PC-3 (cell line): ENCODE measurements at places on chromosomes 5 and 9.

DNA sequence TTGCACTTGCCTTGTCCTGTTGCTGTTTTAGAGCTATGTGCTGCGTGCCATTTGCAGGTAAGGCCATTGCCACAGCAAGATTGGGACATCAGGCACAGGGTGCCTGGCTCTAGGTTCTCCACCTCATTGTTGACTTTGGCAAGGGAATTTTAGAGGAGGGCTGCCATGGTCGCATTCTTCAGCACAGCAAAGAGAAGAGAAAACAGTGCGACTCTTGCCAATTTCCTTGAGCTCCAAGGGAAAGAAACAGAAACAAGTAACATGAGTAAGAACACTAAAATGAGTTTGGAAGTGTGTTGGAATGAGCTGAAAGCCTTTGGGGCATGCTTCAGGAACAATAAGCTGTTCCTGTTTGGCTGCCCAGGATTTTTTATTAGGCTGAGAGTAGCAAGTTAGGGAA, 188.1 kb upstream of the IL12B start:
- peak; percentile 89 for DNase-seq

DNA sequence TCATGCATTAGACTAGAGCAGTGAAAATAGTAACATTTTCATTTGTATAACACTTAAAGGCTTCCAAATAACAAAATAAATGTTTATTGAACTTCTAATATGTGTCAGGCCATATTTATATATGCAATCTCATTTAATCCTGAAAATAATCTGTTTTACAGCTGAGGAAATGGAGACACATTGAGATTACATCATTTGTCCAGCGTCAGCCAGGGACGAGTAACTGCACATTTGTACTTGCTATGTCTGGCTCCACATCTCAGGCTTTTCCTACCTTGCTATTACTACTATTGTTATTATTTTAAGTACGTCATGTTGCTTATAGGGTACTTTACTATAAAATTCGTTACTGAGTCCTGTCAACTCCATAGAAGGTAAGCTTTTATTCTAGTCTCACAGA, 3.8 kb upstream of the C9 start:
- no peak for DNase-seq

GRCh38 chr9:100084734-100085133, 14.1 kb downstream of the ERP44 start:
- DNase-seq = no peak

DNA sequence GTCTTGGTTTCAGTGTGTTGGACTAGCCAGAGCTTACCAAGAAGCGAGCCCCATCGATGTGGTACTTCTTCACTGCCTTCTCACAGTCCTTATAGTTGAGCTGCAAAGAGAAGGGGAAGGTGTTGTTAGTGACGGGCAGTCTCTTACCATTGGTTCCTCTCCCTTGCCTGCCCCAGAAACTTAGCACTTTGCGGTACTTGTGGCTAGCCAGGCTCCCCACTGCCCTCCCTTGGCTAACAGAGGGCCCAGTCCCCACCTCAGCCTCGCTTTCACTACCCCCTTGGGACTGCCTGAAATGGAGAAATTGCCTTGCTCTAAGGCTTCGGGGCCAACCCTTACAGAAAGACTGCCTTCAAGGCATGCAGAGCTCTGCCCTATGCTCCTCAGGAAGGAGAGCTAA, 4.3 kb downstream of the LCP2 start:
- no peak for DNase-seq

DNA sequence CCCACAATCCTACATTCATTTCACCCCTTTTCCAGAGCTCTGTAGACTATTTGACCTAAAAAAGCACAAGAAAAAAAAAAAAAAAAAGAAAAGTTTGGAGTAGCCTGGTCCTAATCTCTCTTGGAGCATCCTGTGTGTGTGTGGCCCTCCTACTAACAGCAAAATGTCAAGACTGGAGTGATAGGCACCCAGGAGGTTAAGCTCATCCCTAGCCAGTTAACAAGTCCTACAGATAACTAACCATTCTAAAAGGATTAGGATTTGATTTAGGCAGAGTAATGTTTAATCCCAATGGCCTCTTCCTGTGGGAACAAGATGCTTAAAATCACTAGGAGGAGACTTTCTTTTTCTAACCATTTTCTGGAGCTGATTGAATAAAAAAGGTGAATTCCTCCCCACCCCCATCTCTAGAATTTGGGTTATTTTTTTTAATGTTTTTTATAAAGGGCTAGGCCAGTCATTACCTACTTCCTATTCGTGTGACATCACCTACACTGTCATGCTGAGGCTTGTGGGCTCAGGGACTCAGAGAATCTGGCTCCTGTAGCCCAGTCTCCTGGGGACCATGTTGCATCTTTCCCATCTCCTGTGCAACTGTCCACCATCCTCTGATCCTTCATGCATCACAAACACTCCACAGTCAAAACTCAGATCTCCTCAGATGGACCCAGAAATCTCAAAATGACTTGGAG, 43.2 kb upstream of the NR3C1 start:
- DNase-seq = no peak

GRCh38 chr5:107474716-107475489, 195.8 kb downstream of the EFNA5 start:
- peak; percentile 67 for DNase-seq

DNA sequence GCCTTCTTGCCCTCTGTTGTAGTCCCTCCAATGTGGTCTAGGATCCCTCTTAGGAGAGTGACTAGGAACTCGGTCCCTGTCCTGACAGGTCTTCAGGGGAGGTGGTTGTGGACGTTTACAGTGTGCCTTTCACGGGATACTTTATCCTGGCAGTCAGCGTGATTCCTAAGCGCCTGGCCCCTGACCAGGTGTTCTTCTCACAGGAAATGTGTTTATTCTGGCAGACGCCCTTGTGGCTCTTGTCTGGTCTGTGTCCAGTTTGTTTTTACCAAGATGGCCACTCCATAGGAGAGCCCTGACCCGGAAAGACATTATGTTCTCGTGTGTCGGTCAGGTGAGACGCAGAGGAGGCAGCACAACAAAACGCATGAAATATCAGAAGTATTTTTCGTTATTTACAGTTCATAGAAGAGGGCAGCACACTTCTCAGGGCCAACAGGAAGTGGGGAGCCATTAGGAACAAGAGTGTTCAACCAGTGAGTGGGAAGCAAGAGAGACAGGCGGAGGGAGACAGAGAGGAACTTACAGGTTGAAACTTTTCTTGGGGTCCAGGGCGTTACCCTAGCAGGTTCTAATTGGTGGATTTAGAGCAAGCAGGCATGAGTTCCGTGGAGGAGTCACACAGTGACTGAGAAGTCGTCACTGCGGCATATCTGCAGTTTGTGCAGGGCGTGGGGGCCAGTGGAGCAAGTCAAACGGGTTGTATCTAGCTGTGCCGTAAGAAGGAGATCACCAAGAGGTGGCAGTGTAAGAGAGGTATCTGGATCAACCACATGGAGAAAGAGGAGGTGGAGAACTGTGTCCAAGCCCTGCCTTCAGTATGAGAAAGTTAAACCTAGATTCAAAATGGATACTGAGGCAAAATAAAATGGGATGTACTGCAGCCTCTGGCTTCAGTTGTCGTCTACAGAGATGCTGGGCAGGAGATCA, 412.9 kb downstream of the ZSWIM6 start:
- peak; percentile 4 for DNase-seq

- no peak for DNase-seq
Observed at GRCh38 chr5:124050120-124050770, 538.3 kb downstream of the CSNK1G3 start.

DNA sequence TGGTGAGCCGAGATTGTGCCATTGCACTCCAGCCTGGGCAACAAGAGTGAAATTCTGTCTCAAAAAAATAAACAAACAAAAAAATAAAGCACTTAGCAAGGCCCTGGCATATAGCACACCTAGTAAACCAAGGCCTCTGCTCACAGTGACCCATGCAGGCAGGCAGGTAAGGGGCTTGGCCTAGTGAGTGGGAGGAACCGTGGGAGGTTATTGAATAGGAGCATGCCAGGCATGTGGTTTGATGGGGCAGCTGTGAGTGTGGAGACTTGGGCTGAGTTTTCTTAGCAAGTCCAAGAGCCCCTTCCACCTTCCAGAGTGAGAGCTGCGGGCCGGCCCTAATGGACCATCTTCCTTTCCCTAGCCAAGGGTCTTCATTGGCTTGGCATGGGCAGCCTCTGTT, 4.5 kb upstream of the NDST1 start:
- no peak for DNase-seq

GRCh38 chr9:36222449-36222848, 31.7 kb downstream of the CLTA start:
- no peak for DNase-seq

DNA sequence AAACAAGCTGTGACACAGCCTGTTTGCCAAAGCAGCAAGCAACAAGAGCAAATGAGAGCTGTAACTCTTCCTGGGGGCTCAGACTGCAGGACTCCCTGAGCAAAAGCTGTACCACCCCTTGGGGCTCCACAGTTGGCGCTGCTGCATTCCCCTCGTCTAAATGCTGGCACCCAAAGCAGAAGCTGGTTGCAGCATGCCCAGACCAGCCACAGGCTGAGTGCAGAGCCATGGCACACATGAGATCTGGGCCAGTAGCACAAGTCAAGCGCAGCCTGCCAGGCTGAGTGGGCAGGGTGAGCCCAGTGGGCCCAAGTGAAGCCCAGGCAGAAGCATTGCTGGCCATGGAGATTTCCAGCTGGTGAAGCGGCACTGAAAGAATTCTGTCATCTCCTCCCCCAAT, 157.3 kb upstream of the GRAMD2B start:
- no peak for DNase-seq

GRCh38 chr9:12993466-12993865, 218.6 kb downstream of the LURAP1L start:
- DNase-seq = no peak

DNA sequence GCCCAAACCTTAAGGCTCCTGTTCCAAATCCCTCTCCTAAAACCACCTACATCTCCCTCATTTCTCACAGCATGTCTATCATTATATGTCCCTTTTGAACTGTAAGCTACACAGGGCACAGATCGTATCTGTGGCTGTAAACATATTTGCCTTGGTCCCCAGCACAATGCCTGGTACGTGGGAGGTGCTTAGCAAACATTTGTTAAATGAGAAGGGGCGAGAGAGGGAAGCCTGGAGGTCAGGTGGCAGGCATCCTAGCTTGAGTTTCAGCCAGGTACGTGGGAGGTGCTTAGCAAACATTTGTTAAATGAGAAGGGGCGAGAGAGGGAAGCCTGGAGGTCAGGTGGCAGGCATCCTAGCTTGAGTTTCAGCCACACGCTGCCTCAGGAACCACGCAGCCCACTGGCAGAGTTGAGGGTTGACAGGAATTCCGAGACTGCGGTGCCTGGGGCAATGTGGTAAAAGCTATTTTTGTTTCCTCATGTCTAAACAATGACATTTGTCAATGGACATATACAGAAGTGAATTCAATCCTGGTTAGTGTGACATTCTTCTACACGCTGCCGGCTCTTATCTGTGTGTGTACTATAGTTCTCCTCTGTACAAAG, 113.6 kb downstream of the EFNA5 start:
- DNase-seq = peak; percentile 86
